ENCODE measurements at places on chromosomes 12 and 14. TPM values are rescaled to one million over a fixed set of nuclear protein-coding genes. Genes with fewer than 3 reads are reported as not detected.

GPRC5A gene
- polyA plus RNA-seq = 73.6 TPM

CEP83 gene
- polyA plus RNA-seq = 9.5 TPM

TAS2R42 gene
- polyA plus RNA-seq = not detected

FBRSL1 gene
- 0.89 TPM for polyA plus RNA-seq

ADAM21 gene
- polyA plus RNA-seq = 0.77 TPM

MYO1H gene
- not detected for polyA plus RNA-seq

KCTD10 gene
- polyA plus RNA-seq = 84.5 TPM

DIO2 gene
- polyA plus RNA-seq = 0.01 TPM

FOXG1 gene
- not detected for polyA plus RNA-seq

FSCB gene
- polyA plus RNA-seq = not detected

SLC5A8 gene
- polyA plus RNA-seq = not detected

CDCA3 gene
- 15.0 TPM for polyA plus RNA-seq

B4GALNT3 gene
- 8.4 TPM for polyA plus RNA-seq

- no peak for DNase-seq
These were observed 414 bp upstream of the CDK17 start for GRCh38 chr12:96400631-96401075.

DNA sequence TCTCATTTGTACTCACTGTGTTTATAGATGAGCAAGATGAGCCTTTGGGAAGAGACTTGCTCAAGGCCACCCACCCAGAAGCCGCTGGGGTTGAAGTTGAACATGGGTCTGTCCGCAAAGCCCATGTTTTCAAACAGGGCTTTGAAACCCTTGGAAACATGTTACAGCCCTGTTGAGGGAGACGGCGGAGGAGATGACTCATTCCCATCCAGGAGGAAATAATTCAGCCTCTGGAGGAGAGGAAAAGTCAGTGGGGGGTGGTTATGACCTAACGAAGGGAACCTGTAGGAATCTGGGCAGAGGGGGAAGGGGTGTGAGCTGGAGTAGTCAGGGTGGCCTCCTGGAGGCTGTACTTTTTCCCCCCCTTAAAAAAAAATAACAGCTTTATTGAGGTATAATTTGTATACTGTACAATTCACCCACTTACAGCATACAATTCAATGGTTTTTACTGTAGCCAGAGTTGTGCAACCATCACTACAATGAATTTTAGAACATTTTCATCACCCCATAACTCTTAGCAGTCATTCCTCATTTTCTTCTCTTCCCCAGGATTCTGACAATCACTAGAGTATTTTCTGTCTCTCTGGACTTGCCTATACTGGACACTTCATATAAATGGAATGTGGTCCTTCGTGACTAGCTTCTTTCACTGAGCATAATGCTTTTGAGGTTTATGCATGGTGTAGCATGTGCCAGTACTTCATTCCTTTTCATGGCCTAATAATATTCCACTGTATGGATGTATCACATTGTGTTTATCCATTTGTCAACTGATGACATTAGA lies 1.9 kb upstream of the RIN3 start:
- DNase-seq = no peak

- no peak for DNase-seq
These were observed 74.4 kb downstream of the ANKS1B start for GRCh38 chr12:99910342-99910741.

- no peak for DNase-seq
These were observed 49.4 kb downstream of the BICD1 start for GRCh38 chr12:32155961-32156529.

DNA sequence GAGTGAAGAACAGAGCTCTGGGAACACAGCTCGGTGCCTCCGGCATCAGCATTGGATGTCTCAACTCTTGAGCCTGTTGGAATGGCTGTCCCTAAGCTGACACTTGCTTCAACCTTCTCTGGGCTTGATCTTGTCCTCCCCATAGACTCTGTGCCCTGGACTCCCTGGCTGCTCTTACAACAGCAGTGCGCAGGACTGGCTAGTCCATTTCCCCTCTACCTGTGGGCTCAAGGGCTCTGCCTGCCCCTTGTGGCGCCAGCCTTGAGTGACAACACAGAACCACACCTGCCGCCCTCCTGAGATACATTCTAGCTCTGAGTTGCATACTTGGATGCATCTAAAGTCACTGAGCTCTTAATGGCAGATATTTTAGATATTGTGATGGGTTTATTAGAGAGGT lies 6.2 kb downstream of the CRADD start:
- DNase-seq = no peak

DNA sequence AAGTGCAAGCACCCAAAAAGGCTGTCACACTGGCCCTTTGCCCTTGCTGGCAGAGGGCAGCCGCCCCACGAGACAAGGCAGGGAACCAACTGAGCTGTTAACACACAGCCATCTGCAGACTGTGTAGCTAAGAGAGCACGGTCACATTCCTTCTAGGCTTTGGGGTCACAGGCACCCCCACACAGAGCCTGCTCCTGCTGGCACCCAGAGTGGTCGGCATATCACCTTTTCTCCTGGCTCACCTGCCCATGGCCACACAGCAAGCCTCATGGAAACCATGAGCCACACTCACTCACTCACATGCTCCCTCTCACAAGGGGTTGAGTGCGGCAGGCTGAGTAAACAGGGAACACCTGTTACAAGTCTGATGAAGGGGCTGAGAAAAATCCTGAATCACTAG lies 214.5 kb downstream of the PCNX1 start:
- DNase-seq = no peak

DNA sequence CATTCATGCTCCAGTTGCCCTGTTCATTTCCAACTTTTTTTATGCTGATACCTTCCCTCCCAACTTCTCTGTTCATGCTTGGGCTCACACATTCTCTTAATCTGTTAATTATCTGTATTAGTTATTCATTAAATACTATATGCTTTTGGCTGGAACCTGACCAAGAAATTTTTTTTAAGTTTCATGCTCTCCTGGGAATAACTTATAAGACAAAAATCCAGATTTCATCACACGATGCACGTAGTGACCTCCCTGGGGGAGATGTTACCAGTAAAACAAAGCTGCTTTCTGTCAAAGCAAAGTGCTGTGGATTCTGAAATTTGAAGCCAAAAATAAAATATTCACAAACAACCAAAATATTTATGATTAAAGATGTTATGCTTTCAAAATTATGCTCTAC lies 215.0 kb upstream of the USP15 start:
- DNase-seq = no peak

- no peak for DNase-seq
These were observed 859.8 kb downstream of the FSCB start for GRCh38 chr14:43647302-43647701.

- DNase-seq = no peak
These were observed 35.2 kb downstream of the EGLN3 start for GRCh38 chr14:33915682-33916081.

DNA sequence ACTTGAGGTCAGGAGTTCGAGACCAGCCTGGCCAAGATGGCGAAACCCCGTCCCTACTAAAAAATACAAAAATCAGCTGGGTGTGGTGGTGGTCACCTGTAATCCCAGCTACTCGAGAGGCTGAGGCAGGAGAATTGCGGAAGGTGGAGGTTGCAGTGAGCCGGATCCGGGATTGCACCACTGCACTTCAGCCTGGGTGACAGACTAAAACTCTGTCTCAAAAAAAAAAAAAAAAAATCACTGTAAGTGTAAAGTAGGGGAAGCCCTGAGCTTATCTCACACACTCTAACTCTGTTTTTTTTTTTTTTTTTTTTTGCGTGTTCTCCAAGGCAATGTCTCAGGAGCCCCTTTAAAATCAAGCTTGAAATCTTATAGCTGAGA lies 421 bp upstream of the RBMS2 start:
- no peak for DNase-seq

- no peak for DNase-seq
These were observed 17.1 kb upstream of the BICD1 start for GRCh38 chr12:32089586-32089985.

- no peak for DNase-seq
These were observed 338.2 kb upstream of the DDHD1 start for GRCh38 chr14:53491256-53491883.

GRCh38 chr12:2526371-2526770 lies 268.4 kb upstream of the FKBP4 start:
- DNase-seq = no peak

DNA sequence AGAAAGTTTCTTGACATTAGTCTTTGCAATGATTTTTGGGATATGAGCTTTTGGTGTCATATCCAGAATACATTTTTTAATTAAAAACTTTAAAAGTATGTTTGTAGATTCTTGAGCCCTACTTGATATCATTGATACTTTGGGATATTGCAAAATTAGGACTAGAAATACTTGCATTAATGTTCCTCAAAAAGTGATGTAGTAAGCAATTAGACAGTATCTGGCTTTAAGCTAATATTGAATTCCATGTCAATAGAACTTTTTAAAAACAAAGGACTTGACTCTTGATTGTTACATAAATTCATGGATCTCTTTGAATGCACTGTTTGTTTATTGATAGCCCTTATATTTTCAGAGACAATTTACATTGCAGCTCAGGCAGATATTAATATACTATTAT lies 15.6 kb downstream of the PEX5 start:
- DNase-seq = no peak

DNA sequence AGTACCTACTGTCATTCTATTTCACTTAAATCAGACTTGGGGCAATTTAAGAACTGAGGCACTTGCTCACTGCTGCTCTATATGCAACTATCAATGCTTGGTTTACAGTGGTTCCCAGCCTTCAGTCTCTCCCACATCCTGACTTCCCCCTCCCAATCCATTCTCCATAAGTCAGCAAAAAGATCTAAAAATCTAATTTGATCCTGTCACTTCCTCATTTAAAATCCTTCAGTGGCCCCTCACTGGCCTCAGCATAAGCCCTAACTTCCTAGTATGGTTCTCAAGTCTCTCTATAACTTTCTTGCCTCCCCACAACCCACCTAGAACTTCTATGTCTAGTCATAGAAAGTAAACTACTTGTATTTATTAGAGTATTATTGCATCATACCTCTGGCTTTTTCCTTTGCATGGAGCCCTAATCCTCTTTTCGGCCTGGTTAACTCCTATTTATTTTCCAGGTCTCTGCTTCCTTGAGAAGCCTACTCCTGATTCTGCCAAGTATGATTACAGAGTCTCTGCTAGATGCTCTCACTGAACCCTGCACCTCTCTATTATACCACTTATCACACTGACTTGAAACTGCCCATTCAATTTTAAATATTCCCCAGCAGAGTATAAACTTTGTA lies 130.6 kb downstream of the RALGAPA1 start:
- no peak for DNase-seq

DNA sequence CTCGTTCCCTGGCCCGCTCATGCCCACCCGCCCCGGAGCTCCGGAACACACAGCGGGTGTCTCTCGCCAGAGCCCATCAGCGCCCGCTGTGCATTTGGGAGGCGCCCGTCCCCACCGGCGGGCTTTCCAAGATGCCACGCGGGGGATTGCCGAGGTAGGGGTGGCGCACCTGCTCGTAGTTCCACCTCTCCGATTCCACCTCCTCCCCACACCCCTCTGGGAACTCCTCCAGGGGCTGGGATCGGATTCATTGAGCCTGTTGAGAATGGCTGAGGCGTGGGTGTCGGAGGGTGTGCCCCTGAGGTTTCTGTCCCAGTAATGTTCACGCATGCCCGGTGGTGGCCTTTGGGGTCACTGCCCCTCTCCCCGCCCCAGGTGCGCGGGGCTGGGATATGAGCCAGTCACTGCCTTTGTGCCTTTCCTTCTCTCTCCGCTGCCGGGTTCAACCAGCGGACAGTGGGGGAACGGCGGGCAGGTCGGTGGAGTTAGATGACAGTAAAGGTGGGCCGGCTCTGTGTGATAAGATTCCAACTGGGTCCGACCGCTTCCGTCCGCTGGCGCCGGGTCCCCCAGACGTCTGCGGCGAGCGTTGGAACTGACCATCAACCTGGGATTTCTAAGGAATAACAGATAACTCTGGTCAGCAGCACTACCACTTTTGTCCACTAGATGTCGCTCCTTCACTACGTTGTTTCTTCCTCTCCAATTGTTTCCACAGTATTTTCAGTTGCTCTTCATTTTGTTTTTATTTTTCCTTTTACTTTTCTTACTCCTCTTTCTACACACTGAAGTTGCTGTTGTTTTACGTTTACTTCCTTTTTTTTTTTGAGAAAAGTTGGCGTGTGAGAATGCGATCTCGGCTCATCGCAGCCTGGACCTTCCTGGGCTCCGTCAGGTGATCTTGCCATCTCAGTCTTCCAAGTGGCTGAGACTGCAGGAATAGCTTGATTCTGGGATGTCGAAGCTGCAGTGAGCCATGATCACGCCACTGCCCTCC lies 178.1 kb upstream of the ALG10B start:
- DNase-seq = no peak

GRCh38 chr12:19499030-19499429 lies 59.7 kb downstream of the AEBP2 start:
- no peak for DNase-seq
